ENCODE measurements at places on chromosomes 7 and 10.
A peak's percentile ranks its signal among the peaks of the same experiment; 100 is the strongest.

DNA sequence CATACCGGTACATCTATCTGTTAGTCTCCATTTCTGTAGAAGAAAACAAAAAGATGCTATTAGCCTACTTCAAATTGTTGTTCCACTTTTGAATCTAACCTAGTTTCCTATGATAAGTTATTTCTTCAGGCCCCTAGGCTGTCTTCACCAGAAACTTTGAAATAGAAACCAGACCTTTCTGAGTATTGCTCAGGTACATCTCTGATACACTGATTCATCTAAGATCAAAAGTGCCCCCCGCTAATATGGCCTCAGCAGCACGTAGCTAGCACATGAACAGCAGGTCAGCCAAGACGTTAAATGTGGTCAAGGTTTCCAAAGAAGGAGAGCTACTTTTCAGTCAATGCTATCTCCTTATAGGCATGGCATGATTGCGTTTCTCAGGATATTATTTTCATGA lies 23.6 kb downstream of the CTAGE6 start:
- no peak for DNase-seq

DNA sequence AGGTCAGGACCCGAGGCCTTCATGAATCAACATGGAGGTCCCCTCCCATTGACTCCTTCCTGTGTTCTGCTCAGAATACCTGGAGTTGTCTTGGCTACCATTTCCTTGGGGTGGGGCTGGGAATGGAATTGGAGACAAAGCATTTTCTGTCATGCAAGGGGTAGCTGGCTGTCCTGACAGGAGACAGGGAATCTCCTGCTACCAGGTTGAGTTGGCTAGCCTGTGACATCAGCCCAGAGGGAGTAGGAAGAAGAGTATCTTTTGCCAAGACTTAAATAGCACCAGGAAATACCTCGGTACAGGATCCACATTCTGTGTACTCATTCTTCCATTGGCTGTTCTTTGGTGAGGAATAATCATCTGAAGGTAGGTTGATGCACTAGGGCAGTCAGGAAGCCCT lies 4.9 kb downstream of the ZDHHC16 start:
- no peak for DNase-seq

- DNase-seq, result no peak
Observed at GRCh38 chr10:35592441-35592840, 12.7 kb upstream of the GJD4 start.

- DNase-seq, result no peak
Observed at GRCh38 chr10:91711885-91712680, 79.2 kb upstream of the PPP1R3C start.

DNA sequence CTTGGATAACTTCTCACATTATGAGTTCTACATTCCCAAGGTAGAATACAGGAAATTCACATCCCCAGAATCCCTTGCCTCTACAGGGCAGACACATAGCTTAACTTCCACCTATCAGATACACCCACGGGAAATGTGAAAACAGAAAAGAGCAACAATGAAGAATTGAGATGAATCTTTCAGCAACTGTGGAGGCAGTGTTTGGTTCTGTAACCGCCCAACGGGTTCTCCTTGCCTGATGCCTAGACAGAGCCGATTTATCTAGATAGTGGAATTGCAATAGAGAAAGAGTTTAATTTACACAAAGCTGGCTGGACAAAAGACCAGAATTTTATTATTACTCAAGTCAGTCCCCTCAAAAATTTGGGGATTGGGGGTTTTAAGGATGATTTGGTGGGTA lies 138.8 kb downstream of the MTPAP start:
- no peak for DNase-seq

GRCh38 chr10:78759456-78760120 lies 309.2 kb upstream of the ZMIZ1 start:
- DNase-seq, result no peak

GRCh38 chr10:129621693-129622092 lies 154.7 kb downstream of the MGMT start:
- no peak for DNase-seq

DNA sequence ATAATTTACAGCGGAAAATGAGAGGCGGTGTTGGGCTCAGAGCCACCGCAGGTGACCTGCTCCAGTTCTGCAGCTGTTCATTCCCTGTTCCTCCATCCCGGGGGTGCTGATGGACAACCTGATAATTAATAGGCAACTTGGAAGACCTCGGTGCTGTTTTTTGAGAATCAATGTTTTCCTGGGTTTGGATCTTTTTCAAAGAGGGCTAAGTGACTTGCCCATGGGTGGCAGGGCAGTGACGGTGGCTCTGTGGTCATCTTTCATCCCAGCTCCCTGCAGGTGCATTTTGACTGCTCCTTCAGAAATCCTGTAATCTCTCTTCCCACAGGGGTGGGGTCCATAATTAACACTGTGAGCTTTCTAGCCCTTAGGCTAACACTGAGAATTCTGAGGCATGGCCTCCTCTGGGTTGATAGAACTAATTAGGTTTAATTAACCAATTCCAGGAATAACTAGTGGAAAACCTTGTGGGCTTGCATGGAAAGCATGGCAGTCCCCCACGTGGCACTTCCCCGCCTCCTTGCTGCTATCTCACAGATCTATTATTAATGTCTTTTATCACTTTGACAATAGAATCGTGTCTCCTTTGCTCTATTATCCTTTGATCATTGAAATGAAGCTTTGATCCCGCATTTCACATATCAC lies 217.9 kb downstream of the GLRX3 start:
- no peak for DNase-seq

GRCh38 chr10:12572281-12572680 lies 222.9 kb downstream of the CAMK1D start:
- no peak for DNase-seq

- no peak for DNase-seq
Observed at GRCh38 chr10:44516891-44517290, 132.0 kb upstream of the CXCL12 start.

DNA sequence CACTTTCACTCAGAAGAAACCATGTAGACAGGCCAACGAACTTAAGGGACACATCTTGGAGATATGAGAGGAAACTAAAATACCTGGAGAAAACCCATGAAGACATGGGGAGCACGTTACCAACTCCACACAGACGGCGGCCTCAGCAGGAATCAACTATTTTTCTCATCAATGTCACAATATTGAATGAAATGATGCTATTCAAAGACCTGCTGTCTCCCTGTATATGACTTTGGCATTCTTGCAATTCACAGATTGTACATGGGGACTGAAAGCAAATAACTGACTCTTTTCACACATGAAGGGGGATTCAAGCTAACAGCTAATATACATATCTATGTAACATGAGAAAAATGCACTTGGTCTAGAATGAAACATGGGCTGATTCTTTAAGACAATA lies 869.0 kb downstream of the NXPH1 start:
- no peak for DNase-seq

DNA sequence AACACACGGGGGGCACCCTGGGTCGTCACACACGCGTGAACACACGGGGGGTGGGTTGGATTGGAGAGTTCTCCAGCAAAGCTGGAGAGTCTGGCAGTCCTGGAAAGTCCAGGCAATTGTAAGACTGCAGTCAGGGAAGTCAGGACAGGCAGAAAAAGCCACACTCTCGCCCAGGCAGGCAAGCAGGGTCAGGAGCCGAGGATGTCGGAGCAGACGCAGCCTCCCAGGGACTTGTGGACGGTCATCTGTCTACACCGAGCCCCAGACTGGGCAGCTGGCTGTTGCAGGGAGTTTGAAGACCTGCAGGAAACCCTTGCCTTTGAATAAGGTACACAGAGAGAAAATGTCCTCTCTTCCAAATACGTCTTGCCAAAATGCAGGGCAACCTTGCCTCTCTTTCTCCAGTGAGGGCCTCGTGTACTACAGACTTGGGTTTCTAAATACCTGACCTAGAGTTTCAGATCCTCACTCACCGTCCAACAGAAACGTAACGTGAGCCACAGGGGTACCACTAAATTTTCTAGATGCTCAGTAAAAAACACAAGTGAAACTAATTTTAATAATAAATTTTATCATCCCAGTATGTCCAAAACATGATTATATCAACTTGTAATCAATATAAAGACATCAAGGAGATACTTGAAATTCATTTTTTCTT lies 176.7 kb downstream of the ADARB2 start:
- DNase-seq, result no peak

- no peak for DNase-seq
Observed at GRCh38 chr7:144386741-144387140, 16.8 kb downstream of the NOBOX start.

DNA sequence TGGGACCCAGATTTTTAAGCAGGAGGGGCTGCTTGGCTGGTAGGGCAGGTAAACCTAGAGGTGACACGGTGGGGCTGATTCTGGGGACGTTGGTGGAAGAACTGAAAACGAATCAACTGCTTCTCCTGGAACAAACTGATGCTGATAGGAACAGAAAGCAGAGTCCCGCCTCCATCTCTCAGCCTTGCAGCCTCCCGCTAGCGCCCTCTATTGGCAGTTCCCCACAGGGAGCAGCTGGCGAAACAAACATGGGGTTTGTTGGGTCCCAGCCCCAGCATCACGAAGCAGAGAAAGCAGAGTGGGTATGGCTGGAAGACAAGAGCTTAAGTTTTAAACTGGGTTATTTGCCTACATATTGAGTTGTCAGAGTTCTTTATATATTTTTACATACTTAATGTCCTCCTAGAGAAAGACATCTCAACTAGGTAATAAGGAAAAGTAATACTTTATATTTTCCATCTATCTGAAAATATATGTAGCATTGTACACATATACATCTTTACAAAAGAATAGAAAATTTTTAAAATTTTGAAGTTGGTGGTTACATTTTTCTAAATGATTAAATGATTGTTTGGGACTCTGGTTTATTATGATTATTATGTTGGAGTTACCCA lies 42.3 kb upstream of the FOXI2 start:
- DNase-seq, result no peak

GRCh38 chr10:75878586-75878985 lies 447.2 kb downstream of the LRMDA start:
- no peak for DNase-seq

- no peak for DNase-seq
Observed at GRCh38 chr10:61796785-61797184, 104.7 kb upstream of the ARID5B start.

DNA sequence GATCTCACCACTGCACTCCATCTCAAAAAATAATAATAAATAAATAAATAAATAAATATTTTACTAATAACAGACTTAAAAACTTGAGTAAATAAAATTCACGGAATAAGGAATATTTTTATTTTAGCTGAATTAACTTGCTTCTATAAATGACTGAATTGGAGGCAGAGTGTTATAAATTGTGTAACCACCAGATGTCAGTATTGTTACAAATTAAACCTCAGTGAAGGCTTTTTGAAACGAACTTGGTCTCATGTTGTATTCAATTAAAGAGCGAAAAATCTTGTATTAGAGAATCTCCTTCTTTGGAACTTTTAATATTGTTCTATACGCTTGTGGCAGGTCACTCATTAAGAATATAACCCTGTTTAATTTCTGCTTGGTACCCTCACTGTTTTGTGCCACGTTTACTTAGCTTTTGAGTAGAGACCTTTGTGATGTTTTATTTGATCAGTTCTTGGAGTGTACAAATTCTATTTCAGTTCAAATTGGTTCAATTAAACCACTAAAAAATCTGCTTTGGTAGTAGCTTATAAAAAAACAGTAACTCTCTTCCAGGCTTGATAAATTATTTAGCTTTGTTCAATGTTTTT lies 45.6 kb upstream of the SCIN start:
- DNase-seq, result peak; percentile 67

GRCh38 chr7:101226721-101227120 lies 8.8 kb downstream of the ZNHIT1 start:
- DNase-seq, result no peak

GRCh38 chr10:132554053-132554990 lies 16.7 kb downstream of the INPP5A start:
- DNase-seq, result no peak

GRCh38 chr7:79142706-79143105 lies 310.8 kb downstream of the MAGI2 start:
- DNase-seq, result no peak

- peak; percentile 59 for DNase-seq
Observed at GRCh38 chr7:92833766-92834506, 2.4 kb downstream of the CDK6 start.

- no peak for DNase-seq
Observed at GRCh38 chr7:9625953-9626352, 1192.5 kb downstream of the NXPH1 start.

GRCh38 chr10:71234004-71234894 lies 21.9 kb downstream of the UNC5B start:
- DNase-seq, result no peak

DNA sequence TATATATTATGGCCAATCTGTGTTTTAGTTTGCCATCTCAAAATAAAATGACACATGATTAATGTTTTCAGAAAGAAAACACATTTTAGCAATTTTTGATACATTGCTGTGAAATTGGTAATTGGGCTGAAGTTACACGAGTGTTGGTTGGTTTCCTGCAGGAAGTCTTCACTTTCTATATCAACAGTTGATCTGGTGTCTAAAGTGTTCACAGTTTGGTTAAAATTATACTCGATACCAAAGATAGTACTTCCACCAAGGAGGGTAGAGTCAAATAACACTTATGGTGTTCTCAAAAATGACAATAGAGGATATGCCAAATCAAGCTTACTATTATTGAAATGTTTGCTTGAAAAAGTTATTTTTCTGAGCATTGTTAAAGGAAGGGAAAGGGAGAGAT lies 120.3 kb upstream of the GLCCI1 start:
- no peak for DNase-seq

GRCh38 chr10:89954061-89954460 lies 252.7 kb downstream of the KIF20B start:
- no peak for DNase-seq

- no peak for DNase-seq
Observed at GRCh38 chr7:191105-191980, 1.0 kb upstream of the FAM20C start.

DNA sequence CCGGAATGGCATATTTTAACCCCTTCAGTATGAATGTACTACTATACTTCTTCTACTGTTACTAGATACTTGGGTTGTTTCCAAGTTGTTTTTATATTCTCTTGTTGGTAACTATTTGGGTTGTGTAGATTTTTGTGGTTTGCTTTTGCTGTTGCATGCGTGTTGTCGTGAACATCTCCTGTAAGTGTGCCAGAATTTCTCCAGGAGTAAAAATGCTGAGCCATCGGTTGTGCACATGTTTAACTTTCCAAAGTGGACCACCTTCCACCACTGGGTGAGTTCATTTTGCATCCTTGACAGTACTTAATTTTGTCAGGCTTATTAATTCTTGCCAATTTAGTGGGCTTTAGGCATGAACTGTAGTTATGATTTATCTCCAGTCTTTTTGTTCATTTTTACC lies 47.9 kb downstream of the CSGALNACT2 start:
- no peak for DNase-seq

DNA sequence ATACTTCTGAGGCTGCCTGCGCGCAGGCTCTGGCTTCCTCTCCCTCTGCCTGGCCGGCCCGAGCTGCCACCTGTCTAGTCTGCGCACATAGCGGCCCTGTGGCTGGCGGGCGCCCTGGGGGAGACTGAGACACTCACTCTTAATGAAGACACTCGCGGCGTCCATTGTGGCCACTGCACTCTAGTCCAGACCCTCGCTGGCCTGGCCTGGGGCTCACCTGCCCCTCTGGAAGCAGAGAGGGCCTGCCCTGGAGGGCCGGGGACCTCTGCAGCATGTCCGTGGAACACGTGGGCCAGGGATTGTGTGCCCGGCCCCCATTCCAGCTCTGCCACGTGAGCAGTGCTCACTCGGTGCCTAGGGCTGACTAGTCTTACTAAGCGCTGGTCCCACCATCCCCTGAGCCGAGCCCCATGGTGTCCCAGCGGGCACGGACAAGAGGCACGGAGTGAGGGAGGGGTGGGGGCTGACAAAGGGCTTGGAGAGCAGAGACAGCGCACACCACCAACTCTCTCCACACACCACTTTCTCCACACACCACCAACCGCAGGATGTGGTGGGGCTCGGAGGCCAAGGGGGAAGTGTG lies 149.3 kb downstream of the ELFN1 start:
- no peak for DNase-seq
